ENCODE measurements at places on chromosomes 6 and 20.

GRCh38 chr6:113825781-113826180 is 31.4 kb upstream of the MARCKS start:
- no peak for DNase-seq

DNA sequence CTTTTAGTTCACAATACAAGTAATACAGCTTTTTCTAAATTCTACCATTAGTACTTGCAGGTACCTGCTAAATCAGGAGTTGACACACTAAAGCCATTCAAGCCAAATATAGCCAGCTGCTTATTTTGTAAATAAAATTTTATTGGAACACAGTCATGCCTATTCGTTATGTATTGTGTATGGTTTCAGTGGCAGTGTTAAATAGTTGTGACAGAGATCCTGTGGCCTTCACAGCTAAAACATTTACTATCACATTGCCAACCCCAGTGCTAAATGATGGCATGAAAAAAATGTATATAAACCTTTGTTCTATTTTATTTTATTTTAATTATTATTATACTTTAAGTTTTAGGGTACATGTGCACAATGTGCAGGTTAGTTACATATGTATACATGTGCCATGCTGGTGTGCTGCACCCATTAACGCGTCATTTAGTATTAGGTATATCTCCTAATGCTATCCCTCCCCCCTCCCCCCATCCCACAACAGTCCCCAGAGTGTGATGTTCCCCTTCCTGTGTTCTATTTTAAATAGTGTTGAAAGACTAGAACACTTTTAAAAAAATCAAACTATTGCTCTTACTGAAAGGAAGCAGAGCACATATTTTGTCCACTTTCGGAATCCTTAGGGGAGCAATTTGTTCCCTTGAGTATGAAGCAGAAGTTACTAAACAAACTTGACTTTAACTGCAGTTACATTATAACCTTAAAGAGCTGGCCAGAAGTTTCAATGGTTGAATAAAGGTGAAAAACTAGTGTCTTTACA is 115.7 kb downstream of the PRIM2 start:
- DNase-seq, result no peak

GRCh38 chr20:58327211-58327610 is 17.7 kb downstream of the RAB22A start:
- DNase-seq, result no peak

- peak; percentile 68 for DNase-seq
These were observed 78.9 kb upstream of the HEY2 start for GRCh38 chr6:125670568-125670967.

DNA sequence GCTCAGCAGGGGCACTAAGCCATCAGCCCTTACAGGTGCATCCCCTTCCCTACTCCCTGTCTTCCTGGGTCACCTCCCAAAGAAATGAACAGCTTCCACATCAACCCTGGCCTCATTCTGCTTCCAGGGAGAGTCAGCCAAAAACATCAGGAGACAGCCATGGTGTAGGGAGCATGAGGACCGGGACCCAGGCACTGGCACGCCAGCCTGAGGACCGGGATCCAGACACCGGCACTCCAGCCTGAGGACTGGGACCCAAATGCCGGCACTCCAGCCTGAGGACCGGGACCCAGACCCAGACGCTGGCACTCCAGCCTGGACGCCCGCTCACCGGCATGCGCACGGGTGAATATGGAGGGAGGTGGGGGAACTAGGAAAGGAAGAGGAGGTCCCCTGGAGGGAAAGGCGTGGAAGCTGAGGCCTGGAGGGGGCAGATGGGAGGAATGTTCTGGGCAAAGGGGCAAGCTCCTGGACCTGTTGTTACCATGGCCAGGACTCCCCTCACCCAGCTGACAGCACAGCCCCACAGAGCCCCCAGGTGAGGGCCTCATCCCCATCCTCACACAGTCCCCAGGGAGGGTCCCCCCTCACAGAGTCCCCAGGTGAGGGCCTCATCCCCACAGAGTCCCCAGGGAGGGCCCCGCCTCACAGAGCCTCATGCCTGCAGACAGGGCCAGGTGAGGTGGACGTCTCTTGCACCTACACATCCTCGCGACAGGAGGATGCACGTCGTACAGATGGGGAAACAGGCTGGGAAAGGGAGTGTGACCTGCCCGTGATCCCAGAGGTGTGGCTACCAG is 26.0 kb upstream of the MRGBP start:
- no peak for DNase-seq

DNA sequence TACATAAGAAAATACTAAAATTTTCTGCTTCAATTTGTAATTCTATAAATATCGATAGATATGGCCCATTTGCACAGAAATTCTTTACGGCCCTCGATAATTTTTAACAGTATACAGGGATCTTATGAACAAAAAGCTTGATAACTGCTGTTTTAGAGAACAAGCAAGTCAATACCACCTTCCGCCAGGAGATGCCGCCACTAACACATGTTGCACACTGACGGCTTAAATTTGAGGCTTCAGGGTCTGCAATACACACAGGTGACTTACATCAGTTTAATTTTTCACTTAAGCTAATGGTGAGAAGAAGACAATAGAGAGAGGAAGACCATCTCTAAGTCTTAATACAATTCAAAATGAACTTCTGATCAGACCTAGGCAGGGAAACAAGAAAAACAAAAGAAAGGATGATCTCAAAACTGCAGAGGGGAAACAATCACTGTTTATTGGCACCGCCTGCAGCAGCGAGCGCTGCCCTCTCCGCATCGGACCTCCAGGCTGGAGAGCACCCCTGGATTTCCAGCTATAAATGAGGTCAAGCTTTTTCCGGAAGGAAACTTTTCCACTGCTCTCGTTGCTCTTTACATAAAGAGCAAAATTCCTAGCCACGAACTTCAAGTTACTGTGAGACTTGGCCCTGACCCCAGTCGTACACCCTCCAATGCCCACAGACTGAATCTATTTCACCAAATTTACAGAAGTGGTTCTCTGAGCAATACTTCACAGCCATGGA is 53.9 kb downstream of the OTOR start:
- no peak for DNase-seq

- no peak for DNase-seq
These were observed 29.0 kb downstream of the PSMB1 start for GRCh38 chr6:170524172-170524502.

GRCh38 chr20:10247440-10247839 is 28.8 kb downstream of the SNAP25 start:
- DNase-seq, result no peak

- DNase-seq, result no peak
These were observed 9.0 kb downstream of the EXOC2 start for GRCh38 chr6:683742-684440.

Data from kidney (tissue), 22 donors.